Central memory CD8-positive, alpha-beta T cell (primary cell): ENCODE measurements at places on chromosomes 4 and X.

DNA sequence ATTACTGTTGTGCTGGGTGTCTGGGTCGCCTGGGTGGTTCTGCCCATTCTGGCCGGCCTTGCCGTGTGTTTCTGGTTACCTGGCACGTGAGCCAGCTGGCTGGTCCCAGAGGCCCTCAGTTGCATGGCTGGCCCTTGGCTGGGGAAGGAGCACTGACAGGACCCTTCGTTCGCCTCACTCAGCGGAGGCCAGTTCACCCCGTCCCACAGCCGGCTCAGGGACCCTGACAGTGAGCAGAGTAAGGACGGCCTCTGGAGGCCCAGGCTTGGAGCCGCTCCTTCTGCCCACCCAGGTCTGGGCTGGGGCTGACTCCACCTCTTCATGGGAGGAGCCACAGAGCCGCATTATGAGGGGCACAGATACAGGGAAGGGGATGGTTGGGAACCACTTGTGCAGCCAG lies 20.3 kb upstream of the HGFAC start:
- no peak for DNase-seq

DNA sequence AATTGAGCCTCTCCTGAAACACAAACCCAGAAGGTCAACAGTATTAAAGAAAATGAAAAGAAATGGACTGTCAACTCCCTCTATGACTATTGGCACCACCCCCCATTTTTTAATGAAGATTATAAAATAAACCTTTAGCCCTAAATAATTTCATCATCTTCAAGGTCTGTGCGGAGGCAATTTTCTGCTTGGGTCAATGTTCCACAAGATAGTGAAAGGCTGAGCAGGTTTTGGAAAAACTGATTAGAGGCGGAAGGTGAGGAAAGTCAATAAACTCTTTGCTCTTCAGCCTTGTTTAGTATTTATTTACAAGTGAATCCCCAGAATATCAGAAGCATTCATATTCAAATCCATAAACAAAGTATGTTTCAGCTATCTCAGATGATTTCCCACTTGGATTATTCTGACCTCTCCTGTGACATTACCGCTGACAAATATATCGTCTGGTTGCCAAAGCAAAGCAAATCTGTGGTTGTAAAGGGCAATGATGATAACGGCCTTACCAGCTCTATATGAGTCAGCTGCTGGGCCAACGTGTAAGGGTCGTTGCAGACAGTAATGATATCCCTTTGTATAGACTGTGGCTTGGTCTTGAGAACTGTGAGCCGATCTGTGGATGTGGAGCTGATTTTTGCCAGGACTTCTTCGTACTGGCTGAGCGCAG lies 24.0 kb downstream of the RASGEF1B start:
- DNase-seq = no peak

DNA sequence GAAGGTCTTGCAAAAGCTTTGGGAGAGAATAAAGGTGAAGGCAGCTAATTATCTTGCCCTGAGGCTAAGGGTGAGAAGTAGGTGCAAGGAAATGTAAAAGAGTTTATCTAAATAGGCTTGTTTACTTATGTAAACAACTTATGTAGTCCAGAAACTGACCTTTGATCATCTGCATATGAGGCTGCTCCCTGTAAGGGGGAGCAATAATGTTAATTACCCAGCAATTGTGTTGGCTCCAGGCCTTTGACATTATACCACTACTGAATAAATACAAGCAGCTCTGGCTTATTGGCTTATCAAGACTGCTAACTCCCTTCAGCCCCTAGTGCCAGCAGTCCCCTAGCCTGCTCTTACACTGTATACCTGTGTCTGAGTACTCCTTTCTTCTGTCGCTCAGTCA lies 303.7 kb upstream of the GNPDA2 start:
- DNase-seq = no peak

GRCh38 chrX:116204932-116205331 lies 34.4 kb downstream of the AGTR2 start:
- DNase-seq = no peak

GRCh38 chr4:175277816-175278215 lies 359.7 kb downstream of the ADAM29 start:
- no peak for DNase-seq

DNA sequence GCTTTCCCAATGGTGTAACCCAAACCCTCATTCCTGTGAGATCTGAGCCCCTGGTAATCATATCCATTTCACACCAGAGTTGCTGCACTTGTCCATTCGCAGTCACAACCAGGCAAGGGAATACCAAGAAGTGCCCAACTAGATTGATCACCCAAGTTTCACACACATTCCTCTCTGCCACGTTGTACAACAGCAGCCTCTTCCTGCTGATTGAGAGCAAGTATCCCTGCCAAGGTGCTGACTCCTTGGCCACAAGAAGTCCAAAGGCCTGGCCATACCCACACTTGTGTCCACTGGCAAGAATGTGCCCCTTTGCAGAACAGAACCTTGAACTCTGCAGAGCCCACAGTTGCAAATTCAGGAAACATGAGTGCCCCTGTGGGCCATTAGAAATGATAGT lies 6.5 kb upstream of the ACOT9 start:
- no peak for DNase-seq

GRCh38 chrX:24133312-24133711 lies 16.2 kb upstream of the ZFX start:
- no peak for DNase-seq

GRCh38 chr4:46994007-46994405 lies 625 bp upstream of the GABRA4 start:
- DNase-seq = no peak

GRCh38 chr4:173014113-173014558 lies 154.5 kb upstream of the GALNT7 start:
- DNase-seq = no peak

- DNase-seq = no peak
These were observed 10.9 kb upstream of the MAN2B2 start for GRCh38 chr4:6563935-6564645.

GRCh38 chr4:105710678-105711077 lies 2.1 kb downstream of the GSTCD start:
- no peak for DNase-seq

DNA sequence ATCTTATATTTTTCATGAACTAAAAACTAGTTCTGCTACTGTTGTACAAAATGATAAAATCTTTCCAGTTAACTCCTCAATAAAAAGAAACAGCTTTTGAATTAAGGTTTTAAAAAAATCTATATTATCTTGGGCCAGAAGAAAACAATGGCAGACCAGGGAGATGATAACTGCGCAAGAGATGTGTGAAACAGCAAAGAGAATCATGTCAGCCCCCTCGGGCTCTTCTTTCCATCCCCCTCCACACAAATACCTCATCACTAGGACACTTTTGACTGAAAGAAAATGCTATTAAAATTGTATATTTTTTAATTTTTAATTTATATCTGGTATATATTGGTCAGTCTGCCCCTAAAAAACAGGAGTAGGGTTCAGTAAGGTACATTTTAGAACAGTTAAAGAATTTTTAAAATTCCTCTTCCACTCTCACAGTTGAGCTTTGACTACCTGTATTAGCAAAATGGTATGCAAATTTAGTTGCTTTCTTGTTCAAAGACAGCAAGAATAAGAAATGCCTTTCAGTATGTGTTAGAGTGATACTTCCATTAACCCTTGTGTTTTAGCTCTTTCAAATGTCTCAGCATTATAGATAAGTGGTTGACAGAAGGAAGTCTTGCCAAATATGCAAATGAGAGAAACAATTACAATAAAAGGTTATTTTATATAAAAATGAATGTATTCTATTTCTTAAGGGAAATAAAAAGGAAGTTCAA lies 36.4 kb upstream of the LCORL start:
- DNase-seq = no peak

DNA sequence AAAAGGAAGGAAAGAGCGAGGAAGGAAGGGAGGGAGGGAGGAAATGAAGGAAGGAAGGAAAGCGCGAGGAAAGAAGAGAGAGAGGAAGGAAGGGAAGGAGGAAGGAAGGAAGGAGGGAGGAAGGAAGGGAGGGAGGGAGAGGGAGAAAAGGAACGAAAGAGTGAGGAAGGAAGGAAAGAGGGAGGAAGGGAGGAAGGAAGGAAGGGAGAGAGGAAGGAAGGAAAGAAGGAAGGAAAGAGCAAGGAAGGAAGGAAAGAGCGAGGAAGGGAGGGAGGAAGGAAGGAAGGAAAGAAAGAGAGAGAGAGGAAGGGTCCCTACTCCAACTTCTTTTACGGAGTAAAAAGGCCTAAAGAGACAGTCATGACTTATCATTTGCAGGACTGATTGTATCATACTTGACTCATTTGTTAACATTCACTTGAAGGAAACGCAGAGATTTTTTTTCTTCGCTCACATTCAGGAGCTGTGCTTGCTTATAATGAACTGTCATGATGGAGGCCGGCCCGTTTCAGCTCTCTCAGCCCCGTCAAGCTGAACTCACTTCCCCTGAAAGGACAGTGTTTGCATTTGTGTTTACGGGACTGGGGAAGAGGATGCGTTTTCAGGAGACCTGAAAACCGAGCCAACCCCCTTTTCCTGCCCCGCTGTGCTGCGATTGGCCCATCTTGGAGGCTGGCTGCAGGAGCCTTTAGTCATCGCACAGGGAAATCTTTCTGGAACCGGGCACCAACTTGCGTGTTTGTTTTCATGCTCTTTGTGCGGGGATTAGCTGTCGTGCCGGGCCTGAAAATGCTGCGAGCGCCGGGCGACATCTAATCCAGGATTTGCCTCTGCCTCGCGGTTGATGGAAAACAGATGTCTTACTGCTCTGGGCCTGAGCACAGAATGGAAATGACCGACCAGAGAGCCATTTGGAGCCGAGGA lies 17.8 kb downstream of the TRIM2 start:
- DNase-seq = no peak

DNA sequence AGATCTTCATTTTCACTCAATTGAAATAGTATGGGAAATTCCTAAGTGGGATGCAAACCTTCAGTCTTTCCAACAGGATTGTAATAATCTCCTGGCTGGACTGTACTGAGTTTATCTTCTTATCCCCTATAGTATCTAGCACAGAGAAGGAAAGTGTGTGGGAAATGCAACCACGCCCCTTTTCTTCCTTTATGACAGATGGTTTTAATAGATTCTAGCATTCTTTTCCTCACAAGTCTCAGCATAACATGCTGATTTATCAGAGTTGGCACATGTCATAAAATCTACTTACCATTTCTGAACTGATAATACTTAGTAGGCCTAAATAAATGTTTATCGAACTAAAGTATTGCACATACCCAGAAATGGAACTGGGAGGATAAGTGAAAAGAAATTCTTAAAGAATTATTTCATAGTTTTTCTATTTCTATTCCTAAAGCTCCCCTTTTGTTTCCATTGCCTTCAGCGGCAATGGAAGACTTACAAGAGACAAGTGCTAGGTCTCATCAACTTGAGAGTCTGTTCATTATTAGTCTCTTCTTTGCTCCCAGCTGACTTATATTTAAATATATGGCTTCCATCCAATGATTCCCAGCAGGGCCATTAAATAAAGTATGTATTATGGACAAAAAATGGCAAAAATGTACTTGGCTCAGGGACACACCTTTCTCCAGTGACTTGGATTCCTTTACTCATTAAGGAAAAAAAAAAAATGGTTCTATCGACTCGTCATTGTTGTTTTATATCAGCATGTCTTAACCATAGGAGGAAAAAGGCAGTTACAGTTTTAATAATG lies 484.5 kb downstream of the IL1RAPL1 start:
- DNase-seq = no peak

DNA sequence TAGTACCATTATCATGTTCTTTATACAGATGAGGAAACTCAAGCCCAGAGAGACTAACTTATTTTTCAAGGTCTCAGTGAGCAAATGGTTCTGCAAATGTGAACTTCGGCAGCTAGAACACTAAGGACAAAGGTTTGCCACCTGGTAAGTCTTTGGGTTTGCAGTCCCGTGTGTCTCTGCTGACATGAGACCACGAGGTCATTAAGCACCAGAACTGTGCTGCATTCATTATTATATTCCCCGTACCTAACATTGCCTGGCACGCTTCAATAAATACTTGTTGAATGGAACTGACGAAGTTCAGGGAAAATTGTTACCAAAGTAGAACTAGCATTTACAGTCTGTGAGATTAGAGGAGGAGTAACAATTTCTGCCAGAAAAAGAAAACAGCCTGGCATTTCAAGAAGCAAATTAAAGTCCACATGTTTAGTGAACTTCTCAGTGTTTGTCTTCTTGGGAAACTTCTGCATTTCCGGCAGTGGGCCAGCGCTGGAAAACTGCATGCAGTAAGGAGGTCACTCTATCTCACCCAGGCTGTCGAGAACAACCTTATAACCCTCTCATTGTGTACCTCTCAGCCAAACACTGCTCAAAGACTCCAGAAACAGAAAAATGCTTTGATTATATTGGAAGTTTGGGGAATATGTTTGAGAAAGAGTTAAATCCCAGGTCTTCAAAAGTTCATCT lies 67.4 kb upstream of the CPEB2 start:
- no peak for DNase-seq

- DNase-seq = no peak
These were observed at the start of gene SYTL4 for GRCh38 chrX:100731441-100732281. Gene SYTL4 (minus strand): TSS chrX:100732121. CDS start chrX:100702037, 30,084 bp downstream.

DNA sequence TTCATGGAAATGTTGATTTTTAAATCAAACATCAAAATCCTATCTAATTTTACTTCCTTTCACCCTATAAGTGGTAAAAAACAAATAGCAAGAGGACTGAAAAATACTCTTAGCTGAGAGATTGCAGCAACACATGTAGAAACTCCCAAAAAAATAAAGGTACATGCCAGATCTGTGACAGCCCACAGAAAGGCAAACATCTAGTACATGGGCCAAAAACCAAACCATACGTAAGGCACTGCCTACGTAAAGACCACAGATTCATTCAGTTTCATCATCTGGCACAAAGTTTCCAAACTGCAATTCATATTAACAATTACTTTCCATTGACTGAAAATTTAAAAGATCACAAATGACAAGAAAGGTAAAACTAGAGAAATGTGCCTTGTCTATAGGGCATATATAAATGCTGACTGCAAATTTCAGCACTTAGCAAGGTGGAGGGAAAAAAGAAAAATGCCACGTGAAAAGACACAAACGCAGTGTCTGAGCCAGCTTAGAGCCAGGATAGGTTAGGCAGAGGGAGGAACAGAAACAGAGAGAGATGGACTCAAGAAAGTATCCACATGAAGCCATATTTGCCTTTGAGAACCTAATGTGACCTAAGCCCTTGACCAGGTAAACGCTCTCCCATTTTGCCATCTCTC lies 88.1 kb downstream of the TSPAN5 start:
- no peak for DNase-seq

DNA sequence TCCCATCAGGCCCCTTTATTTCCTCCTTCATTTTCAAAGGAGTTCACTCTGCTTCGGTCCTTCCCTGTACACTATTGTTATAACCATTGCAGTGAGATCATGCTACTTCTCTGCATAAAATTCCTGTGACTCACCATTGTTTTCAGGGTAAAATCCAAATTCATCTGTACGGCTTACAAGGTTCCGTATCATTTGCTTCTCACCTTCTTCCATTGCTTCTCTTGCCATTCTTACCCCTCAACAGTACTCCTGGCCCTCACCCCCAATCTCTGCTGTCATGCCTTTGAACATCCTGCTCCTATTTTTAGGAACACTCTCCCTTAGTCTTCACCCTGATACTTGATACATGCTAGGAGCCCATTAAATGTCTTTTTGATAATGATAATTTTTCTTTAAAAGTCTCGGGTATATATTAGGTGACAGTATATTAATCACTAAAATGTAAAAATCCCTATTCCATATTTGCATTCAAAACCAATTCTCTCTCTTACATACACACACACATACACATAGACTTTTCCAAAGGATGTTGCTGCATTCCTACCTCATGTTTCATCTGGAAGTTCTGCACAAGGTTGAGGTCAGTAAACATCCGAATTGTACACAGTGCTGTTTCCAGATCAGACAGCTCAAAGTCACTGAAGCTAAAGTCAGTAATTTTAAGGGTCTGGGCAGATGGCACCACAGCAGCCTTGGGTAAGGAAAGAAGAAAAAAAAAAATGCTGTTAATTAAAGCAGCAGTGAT lies 103.4 kb downstream of the PDE5A start:
- DNase-seq = no peak

GRCh38 chr4:108492816-108493595 lies 127.4 kb upstream of the RPL34 start:
- DNase-seq = no peak
